ENCODE measurements at places on chromosomes 7 and 10.

- no peak for DNase-seq
Measured at GRCh38 chr10:112619556-112619955, 172.5 kb downstream of the VTI1A start.

GRCh38 chr10:77501152-77501845 lies 136.3 kb downstream of the KCNMA1 start:
- no peak for DNase-seq

GRCh38 chr10:98384531-98385133 lies 30.4 kb downstream of the PYROXD2 start:
- DNase-seq = no peak

DNA sequence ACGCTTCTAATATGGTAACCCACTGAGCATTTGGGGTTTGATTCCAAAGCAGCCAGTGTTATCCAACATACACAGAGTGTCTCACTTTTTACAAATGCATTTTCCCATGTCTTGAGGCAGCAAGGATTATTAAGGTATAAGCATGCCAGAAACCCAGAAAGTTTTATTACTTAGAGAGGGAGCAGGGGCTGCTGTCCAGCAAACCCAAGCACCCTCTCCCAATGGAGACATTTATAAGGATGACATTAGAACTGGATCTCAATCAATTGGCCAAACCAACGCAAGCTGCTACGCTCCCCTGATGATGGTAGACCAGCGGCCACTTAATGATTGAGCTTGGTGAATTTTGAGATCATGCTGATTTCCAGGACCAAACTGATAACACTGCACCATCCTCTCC lies 176.3 kb downstream of the FANK1 start:
- no peak for DNase-seq

GRCh38 chr10:84172467-84173356 lies 889 bp upstream of the GPR15LG start:
- DNase-seq = no peak

DNA sequence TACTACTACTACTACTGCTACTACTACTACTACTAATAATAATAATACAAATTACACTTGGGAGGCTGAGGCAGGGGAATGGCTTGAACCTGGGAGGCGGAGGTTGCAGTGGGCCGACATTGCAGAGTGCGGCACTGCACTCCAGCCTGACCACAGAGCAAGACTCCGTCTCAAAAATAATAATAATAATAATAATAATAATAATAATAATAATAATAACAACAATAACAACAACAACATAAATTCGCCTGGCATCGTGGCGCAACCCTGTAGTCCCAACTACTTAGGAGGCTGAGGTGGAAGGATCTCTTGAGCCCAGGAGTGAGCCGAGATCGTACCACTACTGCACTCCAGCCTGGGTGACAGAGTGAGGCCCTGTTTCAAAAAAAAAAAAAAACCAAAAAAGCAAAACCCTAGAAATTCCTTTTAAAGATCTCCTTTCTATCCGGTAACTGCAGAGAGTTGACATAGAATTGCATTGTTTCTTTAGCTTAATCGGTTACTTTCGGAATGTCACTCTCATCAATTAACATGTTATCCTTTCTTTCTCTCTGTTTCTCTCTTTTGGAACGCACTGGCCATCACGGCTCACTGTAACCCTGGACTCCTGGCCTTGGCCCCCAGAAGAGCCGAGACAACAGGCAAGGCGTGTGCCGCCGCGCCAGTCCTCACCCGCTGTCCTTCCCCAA lies 972 bp downstream of the PHYH start:
- no peak for DNase-seq

DNA sequence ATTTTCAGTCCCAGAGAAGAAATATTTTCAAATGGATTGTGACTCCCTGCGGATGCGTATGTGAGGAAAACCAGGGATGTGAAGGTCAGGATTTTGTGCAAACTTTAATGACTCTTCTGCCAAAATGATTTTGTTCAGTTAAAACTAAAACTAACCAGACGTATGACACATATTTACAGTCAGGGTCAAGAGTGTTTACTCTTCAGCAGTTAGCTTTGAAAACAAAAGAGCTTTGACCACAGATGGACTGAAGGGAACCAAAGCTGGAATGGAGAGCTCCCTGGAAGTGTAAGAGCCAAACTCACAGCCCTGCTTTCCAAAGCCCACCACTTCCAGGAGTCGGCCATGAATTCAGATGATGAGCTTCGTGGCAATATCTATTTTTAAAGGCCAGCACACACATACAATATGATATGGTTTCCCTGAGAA lies 15.5 kb downstream of the SVIL start:
- no peak for DNase-seq

- no peak for DNase-seq
Measured at GRCh38 chr7:152543799-152544198, 108.0 kb upstream of the KMT2C start.

- no peak for DNase-seq
Measured at GRCh38 chr7:36999626-37000485, 275.6 kb upstream of the AOAH start.

DNA sequence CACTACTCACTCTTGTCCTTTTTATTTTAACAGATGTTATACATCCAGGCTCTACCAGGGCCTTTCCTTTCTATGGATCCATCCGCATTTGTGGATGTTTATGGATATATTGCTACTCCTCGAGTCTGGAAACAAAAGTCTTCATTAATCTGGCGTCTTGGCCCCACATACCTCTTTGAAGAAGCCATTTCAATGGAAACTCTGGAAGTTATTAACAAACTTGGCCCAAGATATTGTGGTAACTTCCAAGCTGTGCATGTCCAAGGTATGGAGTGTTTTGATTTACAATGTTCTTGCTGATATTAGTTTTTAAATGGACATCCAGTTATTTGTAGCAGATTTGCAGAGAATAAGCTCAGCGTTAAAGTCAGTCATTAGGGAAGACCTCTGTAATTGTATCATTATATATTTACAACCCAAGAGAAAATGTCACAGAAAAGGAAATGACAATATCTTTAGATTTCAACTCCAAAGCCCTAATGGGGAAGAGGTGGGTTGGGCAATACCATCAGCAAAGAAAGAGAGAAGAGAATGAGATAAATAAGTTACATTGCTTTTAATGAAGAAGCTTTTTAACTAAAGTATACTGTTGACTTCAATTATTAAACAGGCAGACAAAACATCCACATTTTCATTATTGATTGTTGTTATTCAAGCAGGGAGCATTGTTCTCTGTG lies 102.1 kb downstream of the WDFY4 start:
- DNase-seq = no peak

DNA sequence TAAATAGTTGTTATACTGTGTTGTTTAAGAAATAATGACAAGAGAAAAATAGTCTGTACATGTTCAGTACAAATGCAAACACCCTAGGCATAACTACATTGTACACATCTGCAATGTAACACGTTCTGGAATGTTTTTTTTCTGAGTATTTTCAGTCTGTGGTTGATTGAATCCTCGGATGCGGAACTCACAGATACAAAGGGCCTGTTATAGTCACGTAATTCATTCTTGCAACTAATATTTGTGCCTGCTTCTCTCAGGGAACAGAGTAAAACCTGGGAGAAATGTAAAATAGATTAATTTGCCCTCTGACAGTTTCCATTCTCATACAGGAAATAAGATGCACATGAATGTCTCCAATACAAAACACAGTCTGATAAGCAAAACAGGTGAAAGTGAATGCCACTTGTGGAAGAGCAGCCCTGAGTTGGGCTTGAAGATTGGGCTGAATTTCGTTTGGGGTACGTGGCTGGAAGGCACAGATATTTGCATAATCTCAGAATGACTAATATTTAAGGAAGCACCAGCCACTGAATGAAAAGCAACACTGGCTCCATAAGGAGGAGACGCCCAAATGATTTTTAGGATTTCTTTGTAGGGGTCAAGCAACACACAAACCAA lies 19.1 kb downstream of the DENND2A start:
- no peak for DNase-seq
